Bronchus fibroblast of lung (primary cell): ENCODE measurements at places on chromosomes 2 and 18. TPM values are rescaled to one million over a fixed set of nuclear protein-coding genes. Genes with fewer than 3 reads are reported as not detected.

Gene FAM237A
- total RNA-seq, result not detected in 2 replicates

Gene ABHD1
- total RNA-seq, result not detected in 2 replicates

Gene SCN3A
- 0.15 and 0.17 TPM in 2 replicates for total RNA-seq

Gene RNF125
- 0.30 and 0.34 TPM in 2 replicates for total RNA-seq

Gene ADAM23
- 3.4 and 5.5 TPM in 2 replicates for total RNA-seq

Gene LYG2
- not detected in 2 replicates for total RNA-seq

Gene CHRNG
- not detected in 2 replicates for total RNA-seq

Gene HOXD13
- not detected in 2 replicates for total RNA-seq

Gene PTPRM
- total RNA-seq, result 15.8 and 17.1 TPM in 2 replicates

Gene NR4A2
- total RNA-seq, result 0.15 and 0.34 TPM in 2 replicates

Gene DES
- 3.0 and 5.0 TPM in 2 replicates for total RNA-seq

Gene SPATA3
- total RNA-seq, result not detected in 2 replicates

Gene CPLX4
- not detected in 2 replicates for total RNA-seq

Gene ICOS
- total RNA-seq, result not detected in 2 replicates

Gene GAD1
- not detected in 2 replicates for total RNA-seq

Gene IL1B
- 0.17 and 0.45 TPM in 2 replicates for total RNA-seq

Gene DNAJC5G
- not detected in 2 replicates for total RNA-seq

Gene RFTN2
- total RNA-seq, result 3.5 and 3.7 TPM in 2 replicates

Gene IL36RN
- total RNA-seq, result not detected in 2 replicates

Gene FN1
- total RNA-seq, result 4,600 and 4,893 TPM in 2 replicates

Gene GRB14
- 0.17 TPM in 1 of 2 replicates, not detected in the other for total RNA-seq

Gene SLC30A3
- total RNA-seq, result 0.15 and 0.34 TPM in 2 replicates

Gene CENPA
- 23.4 and 25.1 TPM in 2 replicates for total RNA-seq

Gene FBXO41
- 1.6 and 1.7 TPM in 2 replicates for total RNA-seq

Gene ACVR1C
- total RNA-seq, result not detected in 2 replicates

Gene IMPACT
- 18.0 TPM in 2 replicates for total RNA-seq

Gene SERPINB13
- total RNA-seq, result not detected in 2 replicates

Gene CNDP1
- 0.15 TPM in 1 of 2 replicates, not detected in the other for total RNA-seq

Gene HSPE1
- 166 and 186 TPM in 2 replicates for total RNA-seq

Gene RAB31
- 9.7 and 9.9 TPM in 2 replicates for total RNA-seq

Gene CRIM1
- total RNA-seq, result 105 and 124 TPM in 2 replicates

Gene KCNJ3
- total RNA-seq, result not detected in 2 replicates

Gene CLEC4F
- total RNA-seq, result not detected in 2 replicates

Gene ALS2
- total RNA-seq, result 14.1 and 15.5 TPM in 2 replicates

Gene CYP26B1
- not detected in 2 replicates for total RNA-seq

Gene MSGN1
- total RNA-seq, result not detected in 2 replicates

Gene C2orf66
- not detected in 2 replicates for total RNA-seq

Gene ICA1L
- 3.1 and 5.5 TPM in 2 replicates for total RNA-seq

Gene CXCR2
- total RNA-seq, result not detected in 2 replicates

Gene RGPD3
- total RNA-seq, result under 0.01 TPM in 1 of 2 replicates, not detected in the other

Gene SCN9A
- 12.3 and 13.6 TPM in 2 replicates for total RNA-seq

Gene CBLN2
- not detected in 2 replicates for total RNA-seq

Gene BOK
- 29.7 and 36.5 TPM in 2 replicates for total RNA-seq

Gene AQP12B
- not detected in 2 replicates for total RNA-seq

Gene MYO7B
- total RNA-seq, result under 0.01 TPM in 1 of 2 replicates, not detected in the other

Gene RND3
- 35.4 and 42.9 TPM in 2 replicates for total RNA-seq

Gene CNDP2
- total RNA-seq, result 78.2 and 86.9 TPM in 2 replicates

Gene DHRS9
- total RNA-seq, result not detected in 2 replicates

Gene RTP5
- not detected in 2 replicates for total RNA-seq

Gene VWC2L
- total RNA-seq, result not detected in 2 replicates
